H7 (cell line): ENCODE measurements at places on chromosomes 2 and 18. TPM values are rescaled to one million over a fixed set of nuclear protein-coding genes. Genes with fewer than 3 reads are reported as not detected.
A peak's percentile ranks its signal among the peaks of the same experiment; 100 is the strongest.

- DNase-seq: peak; percentile 8
Measured at GRCh38 chr18:54117853-54118773, 106.4 kb downstream of the MBD2 start.

DNA sequence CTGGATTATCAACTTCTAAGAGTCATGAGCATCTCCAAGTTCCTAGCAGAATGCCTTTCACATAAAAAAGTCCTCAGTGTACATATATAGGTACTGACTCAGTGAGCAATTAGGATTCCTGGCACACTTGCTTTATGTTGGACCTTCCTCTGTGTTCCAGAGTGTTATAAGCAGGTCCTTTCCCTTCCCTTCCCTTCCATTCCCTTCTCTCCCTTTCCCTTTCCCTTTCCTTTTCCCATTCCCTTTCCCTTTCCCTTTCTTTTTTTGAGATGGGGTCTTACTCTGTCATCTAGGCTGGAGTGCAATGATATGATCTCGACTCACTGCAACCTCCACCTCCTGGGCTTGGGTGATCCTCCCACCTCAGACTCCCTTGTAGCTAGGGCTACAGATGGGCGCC is 48.7 kb downstream of the SCN3A start:
- DNase-seq: no peak

- DNase-seq: no peak
Measured at GRCh38 chr2:101692766-101693165, 4.7 kb upstream of the MAP4K4 start.

DNA sequence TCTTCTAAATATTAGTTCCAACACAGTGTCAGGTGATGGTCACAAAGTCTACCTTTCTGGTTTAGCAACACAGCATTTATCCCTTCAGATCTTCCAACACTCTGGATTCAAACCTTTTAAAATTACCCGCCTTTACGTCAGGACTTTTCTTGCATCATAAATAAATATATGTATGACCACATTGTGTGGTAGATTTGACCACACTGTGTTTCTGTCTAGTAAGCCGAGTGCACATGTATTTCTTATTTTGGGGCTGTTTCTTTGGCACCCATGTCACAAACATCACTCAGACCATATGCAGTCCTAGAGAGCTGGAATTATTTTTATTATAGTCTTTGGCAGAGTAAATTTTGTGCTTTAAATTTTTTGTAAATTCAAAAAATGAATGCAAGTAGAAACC is 172.1 kb downstream of the ANKRD44 start:
- no peak for DNase-seq

- DNase-seq: no peak
Measured at GRCh38 chr2:223916181-223916920, 28.8 kb downstream of the WDFY1 start.

DNA sequence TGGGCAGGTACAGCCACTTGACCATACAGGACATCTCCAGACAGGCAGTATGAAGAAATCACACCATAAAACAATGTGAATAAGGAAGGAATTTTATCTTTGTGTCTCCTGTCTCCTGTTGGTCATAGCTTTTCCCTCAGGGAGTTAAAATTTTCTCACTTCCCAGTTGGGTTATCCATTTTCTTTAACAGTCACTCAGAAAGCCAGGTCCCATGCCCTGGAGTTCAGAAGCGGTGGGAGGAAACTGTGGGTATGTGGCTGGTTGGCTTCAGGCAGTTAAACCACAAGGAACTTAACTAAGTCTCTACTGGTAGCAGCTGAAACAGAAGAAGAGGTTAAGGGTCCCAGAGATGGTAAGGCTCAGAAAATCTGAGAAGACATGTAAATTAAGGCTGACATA is 6.5 kb upstream of the SMAD2 start:
- no peak for DNase-seq

GRCh38 chr2:228318218-228318617 is 136.7 kb upstream of the SPHKAP start:
- DNase-seq: peak; percentile 14

C2orf80 gene
- total RNA-seq: 0.76 TPM in 1 of 2 replicates, not detected in the other

DNA sequence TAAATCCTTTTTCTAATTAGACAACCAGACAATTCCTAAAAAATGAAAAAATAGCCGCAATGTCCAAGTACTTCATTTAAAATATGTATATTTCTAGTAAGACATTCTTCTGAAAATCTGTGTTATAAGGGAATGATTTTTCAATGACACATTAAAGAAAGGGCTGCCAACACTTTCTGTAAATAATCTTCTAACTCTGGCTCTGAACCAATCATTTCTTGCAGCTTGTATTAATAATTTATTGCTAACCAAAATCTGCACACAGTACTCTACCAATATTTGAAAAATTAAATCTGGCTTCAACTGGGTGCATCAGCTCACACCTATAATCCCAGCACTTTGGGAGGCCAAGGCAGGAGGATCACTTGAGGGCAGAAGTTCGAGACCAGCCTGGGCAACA is 8.3 kb downstream of the NFU1 start:
- no peak for DNase-seq

DNA sequence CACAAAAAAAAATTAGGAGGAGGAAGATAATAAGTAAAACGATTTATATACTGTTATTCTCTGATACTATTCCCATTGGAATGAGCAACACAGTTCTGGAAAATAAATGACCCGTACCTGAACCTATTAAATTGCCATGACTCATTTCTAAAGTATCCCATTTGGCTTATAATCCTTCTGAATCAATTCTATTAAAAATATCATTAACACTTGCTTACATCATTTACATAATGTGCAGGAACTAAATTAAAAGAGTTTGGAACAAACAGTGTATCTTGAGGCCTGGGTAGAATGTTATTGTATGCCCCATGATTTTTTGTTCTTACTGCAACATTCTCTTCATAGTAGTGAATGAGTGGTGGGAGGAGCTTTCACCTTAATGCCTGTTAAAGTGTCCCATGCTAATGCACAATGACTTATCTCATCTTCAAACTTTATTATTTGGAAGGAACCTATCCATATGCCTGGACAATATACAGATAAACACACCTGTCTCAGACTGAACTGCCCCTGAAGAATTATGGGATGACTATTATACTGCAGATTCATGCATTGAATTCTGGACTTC is 549.9 kb upstream of the ACVR2A start:
- no peak for DNase-seq

GRCh38 chr2:16853088-16853487 is 187.5 kb upstream of the CYRIA start:
- no peak for DNase-seq

APOB gene
- 0.07 and 0.17 TPM in 2 replicates for total RNA-seq

DNA sequence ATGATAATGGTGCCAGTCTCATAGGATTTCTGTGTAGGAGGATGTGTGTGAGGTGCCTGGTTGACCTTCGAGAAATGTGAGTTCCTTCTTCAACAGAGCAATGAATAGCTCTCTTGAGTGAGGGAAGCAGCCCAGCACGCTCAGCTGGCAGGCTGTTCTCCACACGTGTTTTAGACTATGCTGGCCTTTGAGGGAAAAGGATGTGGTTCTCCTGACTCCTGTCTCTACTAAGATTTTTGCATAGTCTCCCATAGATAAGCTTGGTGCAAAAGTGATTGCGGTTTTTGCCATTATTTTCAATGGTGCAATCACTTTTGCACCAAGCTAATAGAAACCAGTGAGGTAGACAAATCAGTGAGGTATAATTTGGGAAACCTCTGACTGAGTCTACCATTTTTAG is 284.1 kb downstream of the SLC4A3 start:
- no peak for DNase-seq

PROKR1 gene
- 2.8 and 3.7 TPM in 2 replicates for total RNA-seq
